ENCODE measurements at places on chromosomes 12 and 14.

- DNase-seq, result no peak
- H3K27ac ChIP-seq, result no peak overlapping the region
- H3K4me3 ChIP-seq, result no peak overlapping the region
- H3K4me1 ChIP-seq, result no peaks in the 10 kb centered on the region
Measured at GRCh38 chr12:103494734-103495468, 867 bp downstream of the C12orf42 start.

- H3K36me3 ChIP-seq, result no peaks in the 10 kb centered on the region
- H3K4me1 ChIP-seq, result peaks cover 3% of the 10 kb centered on the region
- peak overlapping the region; percentile 59 for H3K4me3 ChIP-seq
- DNase-seq, result no peak
Measured at GRCh38 chr12:22333186-22333712, 1.3 kb downstream of the ST8SIA1 start.

GRCh38 chr14:39050389-39050788 lies 52.6 kb downstream of the SEC23A start:
- no peaks in the 10 kb centered on the region for H3K4me1 ChIP-seq
- H3K36me3 ChIP-seq, result no peaks in the 10 kb centered on the region
- no peak for DNase-seq

- no peaks in the 10 kb centered on the region for H3K4me1 ChIP-seq
- H3K4me3 ChIP-seq, result no peak overlapping the region
- H3K27me3 ChIP-seq, result no peaks in the 10 kb centered on the region
- no peak for DNase-seq
Measured at GRCh38 chr14:83300476-83301064, 1766.9 kb upstream of the SEL1L start.

- peaks cover 14% of the 10 kb centered on the region for H3K4me1 ChIP-seq
- H3K4me3 ChIP-seq, result no peak overlapping the region
- peak overlapping the region; percentile 51 for H3K27ac ChIP-seq
- H3K27me3 ChIP-seq, result no peaks in the 10 kb centered on the region
- no peaks in the 10 kb centered on the region for H3K36me3 ChIP-seq
Measured at GRCh38 chr12:2163177-2163941, 110.6 kb downstream of the CACNA1C start.

DNA sequence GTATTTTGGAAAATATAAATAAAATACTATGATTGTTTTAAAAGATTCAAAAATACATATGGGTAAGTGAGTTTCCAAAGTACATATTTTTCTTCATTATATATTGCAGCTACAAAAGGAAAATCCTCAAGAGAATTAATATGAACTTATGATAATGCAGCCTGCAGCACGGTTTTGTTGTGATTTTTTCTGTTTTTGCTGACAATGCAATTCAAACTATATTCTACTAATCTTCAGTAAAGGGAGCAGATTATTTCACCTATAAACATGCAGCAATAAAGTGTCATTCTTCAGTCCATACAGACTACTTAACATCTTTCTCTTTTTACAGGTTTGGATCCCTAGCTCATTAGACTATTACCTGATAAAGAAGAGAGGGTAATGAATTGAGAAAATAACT lies 582.1 kb upstream of the MGAT4C start:
- H3K27me3 ChIP-seq, result no peaks in the 10 kb centered on the region
- no peaks in the 10 kb centered on the region for H3K4me1 ChIP-seq
- no peak overlapping the region for H3K4me3 ChIP-seq
- H3K27ac ChIP-seq, result no peak overlapping the region

DNA sequence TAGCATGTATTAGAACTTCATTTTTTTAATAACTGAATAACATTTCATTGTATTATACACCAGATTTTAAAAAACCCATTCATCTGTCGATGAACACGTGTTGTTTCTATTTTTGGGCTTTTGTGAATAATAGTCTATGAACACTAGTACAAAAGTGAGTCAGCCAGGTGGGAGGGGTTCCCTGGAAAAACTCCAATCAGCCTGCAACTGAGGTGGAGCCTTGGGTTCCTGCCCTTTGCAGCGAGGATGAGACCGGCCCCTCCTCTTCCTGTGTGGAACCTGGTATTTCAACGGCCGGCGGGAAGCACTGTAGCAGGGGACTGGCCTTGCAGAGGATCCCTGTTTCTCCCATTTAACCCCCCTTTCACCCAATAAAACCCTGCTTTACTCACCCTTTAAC lies 56.1 kb downstream of the LMNTD1 start:
- no peak for DNase-seq
- H3K36me3 ChIP-seq, result no peaks in the 10 kb centered on the region
- H3K4me3 ChIP-seq, result no peak overlapping the region

DNA sequence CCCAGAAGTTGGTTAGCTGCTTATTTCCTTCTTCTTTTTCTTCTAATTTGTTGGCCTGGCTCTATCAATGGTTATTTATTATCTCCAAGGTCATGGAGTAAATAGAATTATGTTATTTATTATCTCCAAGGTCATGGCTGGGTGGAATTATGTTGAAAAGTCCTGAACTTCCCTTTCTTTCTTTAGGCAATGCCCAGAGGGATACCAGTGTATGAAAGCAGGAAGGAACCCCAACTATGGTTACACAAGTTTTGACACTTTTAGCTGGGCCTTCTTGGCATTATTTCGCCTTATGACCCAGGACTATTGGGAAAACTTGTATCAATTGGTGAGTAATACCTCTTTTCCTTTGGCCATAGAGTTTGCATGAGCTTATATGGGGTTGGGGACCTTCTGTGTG lies 111.6 kb downstream of the SCN8A start:
- no peaks in the 10 kb centered on the region for H3K36me3 ChIP-seq
- no peaks in the 10 kb centered on the region for H3K27me3 ChIP-seq
- H3K27ac ChIP-seq, result no peak overlapping the region
